Stimulated activated CD8-positive, alpha-beta memory T cell treated with anti-CD3 and anti-CD28 coated beads, Interleukin-4, amount 100 ng/mL, for 4 hours (primary cell): ENCODE measurements at places on chromosomes 5 and 9.

DNA sequence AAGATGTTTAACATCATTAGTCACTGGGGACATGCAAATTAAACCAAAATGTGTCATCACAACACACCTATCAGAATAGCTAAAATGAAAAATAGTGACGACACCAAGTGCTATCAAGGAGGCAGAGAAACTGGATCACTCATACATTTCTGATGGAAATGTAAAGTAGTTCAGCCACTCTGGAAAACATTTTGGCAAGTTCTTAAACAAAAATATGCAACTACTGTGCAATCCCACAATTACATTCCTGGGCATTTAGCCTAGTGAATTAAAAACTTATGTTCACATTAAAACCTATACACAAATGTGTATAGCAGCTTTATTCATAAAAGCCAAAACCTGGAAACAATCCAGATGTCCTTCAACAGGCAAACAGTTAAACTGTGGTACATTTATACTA, 53.1 kb downstream of the SVEP1 start:
- DNase-seq: no peak

GRCh38 chr5:102875721-102876123, 120.6 kb downstream of the PAM start:
- no peak for DNase-seq

DNA sequence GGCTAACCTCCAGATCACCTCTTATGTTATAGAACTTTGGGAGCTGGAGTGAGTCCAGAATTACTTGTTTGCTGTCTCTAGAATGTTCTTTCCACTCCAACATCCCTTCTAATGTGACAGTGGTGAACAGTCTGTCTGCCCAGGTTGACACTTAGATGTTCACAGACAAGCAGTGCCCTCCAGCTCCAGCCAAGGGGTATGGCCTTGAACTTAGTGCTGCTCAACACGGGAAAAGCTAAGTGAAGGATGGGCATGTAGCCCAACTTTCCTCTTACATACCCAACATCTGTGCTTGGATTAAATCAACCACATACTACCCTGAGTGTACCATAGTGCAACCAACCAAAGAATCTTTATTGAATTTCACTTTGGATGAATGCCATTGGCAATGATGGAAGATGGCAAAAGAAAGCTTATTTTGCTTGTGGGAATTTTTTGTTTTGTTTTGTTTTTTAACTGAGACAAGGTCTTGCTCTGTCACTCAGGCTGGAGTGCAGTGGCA, 201.2 kb downstream of the NXNL2 start:
- no peak for DNase-seq

- no peak for DNase-seq
Measured at GRCh38 chr9:129317179-129318011, 139.3 kb upstream of the IER5L start.

- no peak for DNase-seq
Measured at GRCh38 chr5:127697894-127698600, 5.1 kb upstream of the CCDC192 start.

- no peak for DNase-seq
Measured at GRCh38 chr5:139482050-139482889, at the start of gene STING1. STING1 (minus strand) TSS chr5:139482758; CDS start chr5:139481704, 1,054 bp downstream.

GRCh38 chr5:14871214-14872069, at the start of gene ANKH:
ANKH (minus strand) TSS chr5:14871778; CDS start chr5:14871447, 331 bp downstream.
- peak; percentile 54 for DNase-seq

DNA sequence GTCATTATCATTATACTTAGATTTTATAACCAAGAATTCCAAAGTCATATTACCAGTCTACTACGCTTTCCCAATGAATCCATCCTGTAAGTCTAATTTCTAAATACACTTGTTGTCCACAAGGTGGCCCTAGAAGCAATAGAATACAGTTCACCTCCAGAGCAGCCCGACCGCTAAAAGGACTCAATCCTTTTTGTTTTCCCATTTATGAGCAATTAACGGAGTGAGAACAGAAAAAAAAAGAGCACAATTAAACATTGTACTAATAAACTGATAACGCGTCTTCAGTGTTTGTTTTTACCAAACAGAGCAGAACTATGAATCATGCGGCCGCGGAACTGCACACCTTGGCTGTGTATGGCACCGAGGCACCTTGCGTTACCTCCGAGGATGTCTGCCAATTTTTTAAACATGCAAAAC, 160.7 kb upstream of the DAPK1 start:
- no peak for DNase-seq

DNA sequence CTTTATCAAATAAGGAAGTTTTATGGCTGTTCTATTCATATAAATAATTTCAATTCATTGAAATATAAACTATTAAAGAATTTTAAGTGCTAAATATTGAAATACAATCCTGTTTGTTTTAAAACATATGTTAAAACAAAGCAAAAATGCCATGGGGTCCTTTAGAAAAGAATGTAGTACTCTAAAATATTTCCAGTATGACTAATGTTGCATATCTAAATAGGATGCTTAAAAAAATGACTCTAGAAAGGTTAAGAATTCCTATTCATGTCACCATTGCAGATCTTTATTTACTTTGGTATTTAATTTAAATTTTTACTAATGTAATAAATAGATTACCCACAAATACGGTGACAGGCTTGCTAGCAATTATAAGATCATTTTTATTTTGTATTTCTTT, 132.3 kb downstream of the ZNF608 start:
- DNase-seq: no peak
